ENCODE measurements at places on chromosomes 13 and 19.

DNA sequence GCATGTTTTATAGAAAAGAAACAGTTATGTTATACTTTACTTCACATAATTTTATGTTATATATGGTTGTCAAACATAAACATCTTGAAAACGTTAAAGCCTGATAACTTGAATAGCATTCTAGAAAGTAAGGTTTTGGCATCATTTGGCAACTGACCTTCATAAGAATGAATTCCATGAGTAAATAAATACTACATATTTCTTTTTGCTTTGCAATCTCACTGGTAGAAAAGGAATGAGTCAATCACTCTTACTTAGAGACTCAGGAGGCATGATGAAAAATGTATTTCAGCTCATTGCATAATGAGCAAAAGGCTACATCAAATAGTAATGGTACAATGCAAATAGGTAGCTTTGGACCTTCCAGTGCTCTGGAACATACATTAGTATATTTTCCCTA is 1381.9 kb downstream of the EFNB2 start:
- no peak for DNase-seq

DNA sequence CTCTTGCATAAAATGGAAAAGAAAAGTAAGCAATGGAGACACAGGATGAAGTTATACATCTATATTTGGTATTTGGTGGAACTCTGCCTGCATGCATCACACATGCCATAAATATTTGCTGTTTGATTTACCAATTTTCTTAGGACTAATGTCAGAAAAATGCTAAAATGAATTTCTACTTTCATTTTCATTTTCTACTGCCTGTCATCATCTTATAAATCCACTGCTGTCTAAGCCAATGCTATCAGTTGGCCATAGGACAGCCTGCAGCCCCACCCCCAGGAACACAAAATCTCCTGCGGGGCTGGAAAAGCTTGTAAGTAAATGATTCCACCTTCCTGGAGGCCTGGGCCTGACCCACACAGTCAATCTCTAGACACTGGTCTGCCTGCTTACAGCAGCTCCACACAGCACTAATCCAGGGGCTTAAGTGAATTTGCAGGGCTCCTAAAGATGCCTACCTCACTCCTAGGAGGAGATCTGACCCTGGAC is 122.0 kb downstream of the ENOX1 start:
- peak; percentile 87 for DNase-seq

DNA sequence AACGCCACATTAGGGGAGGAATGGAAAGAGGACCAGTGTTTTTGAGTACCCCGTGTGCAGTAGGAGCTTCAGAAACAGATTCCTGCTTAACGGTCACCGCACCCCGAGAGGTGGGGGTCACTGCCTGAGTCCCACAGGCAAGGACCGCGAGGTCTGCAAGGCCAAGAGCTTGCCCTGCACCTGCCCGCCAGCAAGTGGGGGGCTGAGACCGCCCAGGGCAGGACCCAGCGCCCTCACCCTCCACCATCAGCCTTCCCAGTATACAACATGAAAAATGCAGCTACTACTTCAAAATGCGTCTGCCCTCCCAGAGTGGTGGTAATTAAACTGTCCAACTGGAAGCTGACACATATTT is 44.9 kb downstream of the COL4A1 start:
- DNase-seq, result no peak

DNA sequence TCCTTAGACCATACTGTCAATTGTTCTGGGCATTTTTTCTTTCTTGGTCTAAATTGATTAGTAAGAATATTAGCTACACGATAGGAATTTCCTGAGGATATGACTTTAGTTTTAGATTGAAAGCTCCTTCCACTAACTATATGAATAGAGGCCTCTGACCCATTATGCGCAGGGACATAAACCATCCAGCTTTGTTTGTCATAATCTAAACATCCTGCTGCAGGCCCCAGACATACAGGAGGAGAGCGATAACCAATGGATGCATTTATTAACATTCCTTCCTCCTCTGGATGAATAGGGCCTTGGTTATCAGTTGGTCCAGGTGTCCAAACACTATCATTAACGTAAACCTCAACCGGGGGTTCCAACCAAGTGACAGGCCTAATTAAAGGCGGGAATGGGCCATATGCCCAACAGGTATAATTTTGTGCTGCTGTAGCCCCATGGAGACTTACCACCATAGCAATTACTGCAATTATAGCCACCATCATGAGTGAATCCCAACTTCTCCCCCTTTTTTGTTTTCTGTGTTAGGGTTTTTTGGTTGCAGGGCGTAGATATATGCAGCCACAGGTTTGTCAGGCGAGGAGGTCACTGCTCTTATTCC is 32.6 kb downstream of the CLEC4M start:
- DNase-seq, result peak; percentile 42

DNA sequence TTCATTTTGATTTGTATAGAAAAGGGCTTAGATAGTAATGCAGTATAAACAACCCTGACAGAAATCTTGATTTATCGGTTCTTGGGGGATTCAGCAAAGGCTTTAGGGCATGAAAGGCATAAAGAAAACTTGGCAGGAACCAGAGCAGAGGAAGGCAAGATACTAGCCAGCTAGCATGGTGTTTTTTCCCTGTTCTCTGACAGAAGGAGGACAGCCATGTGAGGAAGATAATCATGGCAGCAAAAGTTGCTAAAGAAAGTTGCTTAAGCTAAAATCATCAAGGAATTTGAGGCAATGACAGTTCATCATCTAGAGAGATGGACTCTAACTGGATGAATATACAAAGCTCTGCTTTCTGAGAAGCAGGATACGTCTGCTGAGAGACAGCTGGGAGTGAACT is 294.1 kb downstream of the KCNRG start:
- no peak for DNase-seq

DNA sequence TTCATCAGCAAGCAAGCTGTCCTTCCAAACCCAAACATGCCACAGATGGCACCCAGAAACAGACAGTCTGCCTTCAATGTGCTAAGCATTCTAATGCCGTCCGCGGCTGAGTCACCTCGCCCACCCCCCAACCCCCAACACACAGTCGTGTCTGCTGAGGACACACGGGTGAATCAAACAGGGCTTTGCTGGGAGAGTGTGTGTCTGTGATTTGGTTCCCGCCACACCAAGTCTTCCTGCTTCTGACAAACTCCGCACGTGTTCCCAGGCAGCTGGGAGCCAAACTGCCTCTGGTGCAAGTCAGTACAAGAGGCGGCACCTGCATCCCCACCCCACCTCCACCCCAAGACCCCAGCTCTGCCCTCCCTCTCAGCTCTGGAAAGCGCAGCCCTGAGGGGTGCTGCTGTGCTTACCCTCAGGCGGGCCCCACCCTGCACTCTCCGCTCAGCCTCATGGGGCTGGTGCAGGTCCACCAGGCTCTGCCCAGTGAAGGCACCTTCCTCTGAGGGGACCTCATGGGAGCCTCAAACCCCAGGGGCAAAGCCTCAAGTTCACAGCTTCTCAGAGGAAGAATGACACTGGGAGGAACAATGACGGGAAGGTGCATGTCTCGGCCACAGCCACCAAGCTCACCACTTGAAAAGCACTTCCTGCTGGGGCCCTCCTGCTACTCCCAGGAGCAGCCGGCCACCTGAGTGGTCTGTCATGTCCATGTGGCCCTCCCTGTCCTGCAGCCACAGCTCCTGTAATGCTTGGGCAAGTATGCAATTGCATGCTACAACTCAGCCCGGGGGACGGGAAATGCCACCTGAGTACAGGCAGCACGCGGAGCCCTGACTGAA is 15.0 kb upstream of the SLC35E1 start:
- no peak for DNase-seq

DNA sequence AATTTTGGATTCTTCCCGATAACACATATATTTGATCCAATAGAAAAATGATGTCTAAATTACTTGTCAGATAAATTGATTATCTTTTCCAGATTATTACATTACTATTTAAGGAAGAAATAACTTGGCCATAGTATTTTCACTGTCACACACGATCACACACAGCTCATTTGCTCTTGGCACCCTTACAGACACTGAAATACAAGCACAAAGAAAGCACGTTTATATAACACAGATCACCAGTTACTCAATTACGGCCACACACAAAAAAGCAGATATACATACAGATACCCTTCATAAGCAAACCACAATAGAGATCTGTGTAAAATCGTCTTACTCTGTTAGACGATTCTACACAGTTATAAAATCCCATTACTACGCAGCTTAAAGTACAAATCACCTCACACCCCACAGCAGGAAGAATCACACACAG is 716 bp upstream of the ZNF420 start:
- DNase-seq, result peak; percentile 3

- no peak for DNase-seq
Observed at GRCh38 chr13:35162420-35162819, 220.3 kb downstream of the NBEA start.

- no peak for DNase-seq
Observed at GRCh38 chr19:16087940-16088339, 11.6 kb downstream of the TPM4 start.

GRCh38 chr19:15159251-15159650 is 41.5 kb downstream of the NOTCH3 start:
- no peak for DNase-seq

DNA sequence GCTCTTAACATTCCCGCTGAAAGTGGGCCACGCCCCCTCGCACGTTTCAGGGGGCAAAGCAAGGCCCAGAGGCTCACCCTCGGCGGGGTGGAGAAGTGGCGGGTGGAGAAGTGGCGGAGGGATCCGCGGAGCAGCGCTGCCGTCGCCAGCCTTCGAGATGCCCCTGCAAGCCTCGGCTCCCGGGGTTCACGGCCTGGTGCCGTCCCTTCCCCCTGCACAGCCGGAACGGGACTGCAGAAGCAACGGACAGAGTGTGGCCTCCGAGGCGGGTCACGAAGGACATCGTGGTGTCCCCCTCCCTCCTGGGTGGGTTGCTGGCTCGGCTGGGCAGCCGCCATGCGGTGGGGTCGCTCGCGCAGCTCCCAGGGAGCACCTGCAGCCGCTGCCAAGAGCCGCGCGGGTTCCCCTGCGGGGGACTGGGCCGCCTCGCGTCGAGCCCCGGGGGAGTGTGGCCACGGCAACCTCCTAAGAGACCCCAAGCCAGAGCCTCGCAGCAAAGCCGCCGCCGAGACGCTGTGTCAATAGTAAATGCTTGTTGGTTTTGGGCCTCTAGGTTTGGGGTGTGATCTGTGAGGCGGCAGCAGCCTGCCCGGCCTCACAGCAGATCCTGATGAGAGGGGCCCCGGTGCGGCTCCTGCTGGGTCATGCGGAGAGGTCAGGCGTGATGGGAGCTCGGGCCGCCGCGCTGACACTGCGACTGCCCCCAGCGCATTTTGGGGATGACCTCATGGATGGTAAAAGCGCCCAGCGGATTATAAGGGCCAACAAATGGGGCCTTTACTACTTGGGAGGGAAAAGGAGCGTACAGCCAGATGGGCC is 5.5 kb downstream of the TPGS1 start:
- no peak for DNase-seq

DNA sequence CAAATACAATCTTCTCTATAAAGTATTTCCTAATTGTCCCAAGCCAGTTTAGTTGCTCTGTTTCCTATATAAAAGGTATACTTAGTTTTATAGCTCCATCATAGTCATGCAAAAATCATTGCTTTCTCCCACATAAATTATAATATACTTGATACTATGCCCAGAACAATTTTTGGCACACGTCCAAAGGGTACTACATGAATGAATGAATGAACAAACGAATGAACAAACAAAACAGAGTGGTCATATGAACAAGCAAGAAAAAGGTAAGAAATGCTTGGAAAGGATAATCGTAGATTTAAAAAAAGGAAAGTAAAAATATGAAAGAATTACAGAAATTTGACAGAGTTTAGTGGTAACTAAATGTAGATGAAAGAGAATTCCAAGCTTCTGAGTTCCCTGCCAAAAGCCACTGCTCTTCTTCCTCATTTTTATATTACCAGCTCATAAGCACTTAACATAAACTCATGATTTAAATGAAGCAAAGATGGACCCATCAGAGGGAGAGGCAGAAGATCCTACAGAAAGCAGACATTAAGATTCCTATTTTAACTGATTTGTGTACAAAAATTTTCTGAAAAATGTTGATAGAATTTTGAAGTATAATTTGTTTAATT is 123.2 kb downstream of the ENOX1 start:
- DNase-seq, result peak; percentile 75

GRCh38 chr13:50994651-50995050 is 85.1 kb downstream of the RNASEH2B start:
- DNase-seq, result no peak

GRCh38 chr13:110978390-110978789 is 63.5 kb upstream of the ANKRD10 start:
- DNase-seq, result no peak

Data from HCEC 1CT (cell line).